ENCODE measurements at places on chromosomes 4 and X. TPM values are rescaled to one million over a fixed set of nuclear protein-coding genes. Genes with fewer than 3 reads are reported as not detected.

Gene FDCSP
- not detected for total RNA-seq

Gene TBX22
- not detected for total RNA-seq

Gene NDNF
- total RNA-seq = 1.9 TPM

Gene TEX13D
- not detected for total RNA-seq

Gene DRD5
- not detected for total RNA-seq

Gene TREX2
- 0.76 TPM for total RNA-seq
